ENCODE measurements at places on chromosomes 5 and 9.

GRCh38 chr9:130523921-130524320 lies 55.5 kb upstream of the FUBP3 start:
- DNase-seq, result no peak

GRCh38 chr9:15915711-15916110 lies 362.9 kb downstream of the CCDC171 start:
- DNase-seq, result no peak

DNA sequence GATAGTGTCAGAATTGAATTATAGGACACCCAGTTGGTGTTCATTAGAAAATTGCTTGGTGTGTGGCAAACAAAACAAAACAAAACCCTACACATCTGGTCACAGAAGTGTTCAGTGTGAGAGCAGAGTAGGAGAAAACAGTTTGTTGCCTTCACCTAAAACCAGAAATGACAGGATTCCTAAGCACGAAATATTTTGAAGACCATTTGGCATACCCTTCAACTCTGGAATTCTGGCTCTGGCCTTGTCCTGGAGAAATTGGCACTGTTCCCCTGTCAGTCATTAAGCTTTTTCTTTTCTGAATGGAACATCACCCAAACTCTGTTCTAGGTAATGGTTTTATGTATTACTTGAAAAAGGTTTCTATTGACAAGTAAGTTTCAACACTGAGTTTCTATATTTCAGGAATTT lies 110.2 kb upstream of the PCA3 start:
- no peak for DNase-seq

GRCh38 chr5:39854771-39855410 lies 430.1 kb upstream of the DAB2 start:
- DNase-seq, result no peak

DNA sequence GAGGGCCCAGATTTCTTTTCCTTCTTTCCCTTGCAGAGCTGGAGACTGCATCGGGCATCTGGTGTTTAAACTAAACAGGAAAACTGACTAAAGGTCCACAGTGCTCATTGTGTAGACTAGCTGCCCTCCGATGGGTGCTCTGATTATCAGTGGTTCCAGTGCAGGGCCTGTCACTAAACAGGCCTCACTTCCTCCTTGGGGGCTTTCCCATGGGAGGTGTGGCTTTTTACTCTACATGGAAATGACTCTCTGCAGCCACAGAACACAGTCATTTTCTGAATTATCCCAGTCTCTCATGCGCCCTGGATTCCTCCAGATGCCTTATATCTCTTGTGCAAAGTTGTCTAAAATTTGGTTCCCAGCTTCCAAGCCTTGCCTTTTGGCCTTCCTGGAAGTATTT lies 199.2 kb downstream of the TRIO start:
- DNase-seq, result no peak

DNA sequence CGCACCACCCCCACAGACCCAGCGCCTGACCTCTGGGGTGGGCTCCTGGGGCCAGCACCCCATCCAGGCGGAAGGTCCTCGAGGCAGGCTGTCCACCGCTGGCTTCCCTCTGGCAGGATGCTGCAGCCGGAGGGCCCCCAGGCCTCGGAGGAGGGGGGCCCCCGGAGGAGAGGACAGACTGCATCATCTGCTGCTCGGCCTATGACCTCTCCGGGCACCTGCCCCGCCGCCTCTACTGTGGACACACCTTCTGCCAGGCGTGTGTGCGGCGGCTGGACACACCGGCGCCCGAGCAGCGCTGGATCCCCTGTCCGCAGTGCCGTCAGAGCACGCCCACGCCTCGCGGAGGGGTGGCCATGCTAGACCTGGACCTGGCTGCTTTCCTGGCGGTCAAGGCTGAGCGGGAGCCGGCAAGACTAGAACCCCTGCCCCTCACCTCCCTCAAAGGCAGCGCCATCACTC lies 1.2 kb downstream of the RNF224 start:
- no peak for DNase-seq

DNA sequence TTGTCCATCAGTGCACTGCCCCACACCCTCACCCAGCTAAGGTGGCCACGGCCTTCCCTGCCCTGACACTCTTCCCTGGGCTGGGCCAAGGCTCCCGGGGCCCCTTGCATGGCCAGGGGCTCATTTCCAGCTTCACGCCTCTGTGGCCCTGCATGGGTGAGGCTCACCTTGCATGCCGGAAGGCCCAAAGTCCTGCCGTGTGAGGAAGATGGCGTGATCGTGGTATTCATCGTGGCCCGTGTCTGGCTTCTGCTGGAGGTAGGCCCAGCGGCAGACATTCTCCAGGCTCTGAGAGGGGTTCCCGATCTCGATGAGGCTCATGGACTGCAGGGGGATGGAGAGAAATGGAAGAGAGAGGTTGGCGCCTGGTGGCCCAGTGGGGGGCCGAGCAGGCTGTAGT lies 98.4 kb downstream of the ZNF354C start:
- no peak for DNase-seq

DNA sequence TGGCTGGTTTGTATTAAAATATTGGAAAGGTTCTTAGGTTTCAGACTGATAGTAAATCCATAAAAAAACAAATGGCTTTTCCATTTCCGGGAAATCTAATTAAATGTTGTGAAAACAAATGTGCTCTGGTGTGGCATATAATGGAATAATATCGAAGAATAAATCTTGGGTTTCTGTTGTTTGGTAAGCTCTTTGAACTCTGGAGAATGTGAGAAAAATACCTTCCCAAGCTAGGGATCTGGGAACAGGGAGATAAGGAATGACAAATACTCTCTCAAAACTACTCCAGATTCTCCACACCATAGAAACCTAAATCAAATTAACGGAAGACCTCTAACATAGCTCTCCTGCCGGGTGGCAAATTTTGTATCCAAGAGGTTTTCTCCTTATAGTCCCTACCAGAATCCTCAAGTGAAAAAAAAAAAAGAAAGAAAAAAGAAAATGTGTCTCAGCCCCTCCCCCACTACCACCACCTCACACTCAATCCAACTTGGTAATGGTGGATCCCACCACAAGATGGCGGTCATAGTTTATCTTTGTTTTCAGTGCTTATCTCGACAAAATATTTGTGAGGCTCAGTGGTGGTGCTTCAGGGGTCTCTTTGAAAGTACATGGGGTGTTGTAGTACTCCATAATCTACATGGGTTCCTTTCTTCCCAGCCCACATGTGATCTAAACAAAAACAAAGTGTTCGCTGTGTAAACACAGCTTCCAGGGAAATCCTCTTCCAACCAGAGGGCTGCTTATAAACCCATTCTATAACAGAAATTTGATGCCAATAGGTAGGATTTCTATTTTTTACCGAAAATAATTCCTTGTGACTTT lies 54.5 kb upstream of the FST start:
- DNase-seq, result peak; percentile 50

- DNase-seq, result no peak
Measured at GRCh38 chr9:111108946-111109345, 70.7 kb upstream of the LPAR1 start.

- peak; percentile 55 for DNase-seq
Measured at GRCh38 chr9:75866273-75866871, 24.1 kb upstream of the PCSK5 start.

DNA sequence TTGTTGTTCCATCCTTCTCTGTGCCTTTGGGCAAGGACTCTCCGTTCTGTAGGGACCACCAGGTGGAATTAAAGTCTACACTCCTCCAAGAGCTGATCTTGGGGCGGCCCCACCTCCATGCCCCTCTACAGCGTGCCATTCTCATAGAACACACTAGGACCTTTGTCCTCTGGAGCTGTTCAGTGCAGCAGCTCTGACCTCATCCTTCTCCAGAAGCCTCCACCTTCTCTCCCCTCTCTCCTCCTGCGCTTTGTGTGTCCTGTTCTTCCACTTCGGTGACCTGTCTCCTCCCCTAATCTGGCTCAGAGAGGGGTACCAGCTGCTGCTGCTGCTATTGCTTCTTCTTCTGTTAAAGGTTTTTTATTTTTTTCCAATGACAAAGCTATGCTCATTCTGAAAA lies 1.8 kb upstream of the MACROH2A1 start:
- DNase-seq, result no peak

DNA sequence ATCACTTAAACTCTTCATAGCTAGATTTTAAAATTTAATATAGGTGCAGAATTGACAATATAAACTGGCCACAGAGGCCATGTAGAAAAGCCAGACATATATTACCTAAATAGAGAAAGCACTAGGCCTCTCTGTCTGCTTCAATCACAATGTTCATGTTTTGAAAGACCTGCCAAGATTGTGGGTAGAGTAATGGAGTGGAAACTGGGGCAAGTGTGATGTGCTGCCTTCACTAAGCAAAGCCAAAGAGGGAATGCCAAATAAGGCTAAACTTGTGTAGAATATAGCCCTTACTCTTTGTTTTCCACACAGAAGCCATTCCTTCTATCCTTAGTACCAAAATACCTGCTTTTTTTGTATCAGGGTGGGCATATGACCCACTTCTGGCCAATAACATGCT lies 15.1 kb upstream of the ISOC1 start:
- DNase-seq, result no peak

DNA sequence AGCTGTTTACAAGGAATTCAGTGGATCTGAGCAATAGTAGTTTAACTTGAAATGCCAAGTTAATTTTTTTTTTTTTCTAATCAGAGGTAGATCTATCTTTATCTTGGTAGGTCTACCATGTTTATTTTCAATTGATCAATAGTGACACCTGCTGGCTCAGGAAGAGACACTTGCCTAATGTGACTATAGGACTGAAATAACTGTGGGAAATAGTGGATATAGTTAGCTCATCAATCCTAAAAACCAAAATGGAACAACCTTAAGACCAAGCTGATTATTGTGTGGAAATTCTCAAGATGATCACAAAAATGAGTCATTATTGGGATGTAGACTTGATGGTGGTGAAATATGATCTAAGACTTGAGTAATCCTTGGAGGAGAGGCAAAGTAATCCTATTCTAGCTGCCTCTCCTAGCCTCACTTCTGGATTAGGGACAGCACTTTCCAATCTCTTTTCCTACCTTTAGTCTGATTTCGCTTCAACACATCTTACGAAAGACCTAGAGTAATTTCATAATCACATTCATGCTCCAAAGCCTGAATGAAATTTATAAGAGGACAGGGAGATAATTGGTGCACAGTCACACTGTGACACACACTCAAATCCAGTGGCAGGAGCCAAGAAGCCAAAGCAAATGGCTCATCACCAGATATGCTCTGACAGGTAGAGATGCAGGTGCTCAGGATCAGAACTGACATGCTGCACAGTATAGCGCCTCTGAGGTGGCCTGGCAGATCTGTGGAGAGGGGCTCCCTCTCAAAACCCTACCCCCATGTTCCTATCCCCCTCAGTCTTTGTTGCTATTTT lies 156.3 kb downstream of the HMHB1 start:
- DNase-seq, result no peak

GRCh38 chr5:145975361-145976066 lies 39.1 kb downstream of the SH3RF2 start:
- no peak for DNase-seq

- DNase-seq, result no peak
Measured at GRCh38 chr5:150146862-150147601, 8.6 kb downstream of the PDGFRB start.

GRCh38 chr5:76125346-76125745 lies 42.2 kb downstream of the SV2C start:
- no peak for DNase-seq

DNA sequence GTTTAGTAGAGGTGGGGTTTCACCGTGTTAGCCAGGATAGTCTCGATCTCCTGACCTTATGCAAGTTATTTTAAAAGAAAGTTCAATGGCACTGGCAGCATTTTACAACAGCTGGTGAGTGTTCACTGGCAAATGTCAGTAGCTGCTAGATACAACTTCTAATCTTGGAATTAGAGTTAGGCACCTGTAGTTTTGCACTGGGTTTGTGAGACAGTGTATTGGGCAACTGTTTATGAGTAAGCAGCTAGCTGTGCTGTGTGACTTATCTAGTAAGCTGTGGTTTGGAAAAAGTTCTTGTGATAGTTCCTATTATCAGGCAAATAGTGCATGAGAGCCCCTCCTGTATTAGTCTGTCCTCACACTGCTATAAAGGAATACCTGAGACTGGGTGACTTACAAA lies 61.5 kb downstream of the UBE2QL1 start:
- DNase-seq, result no peak

GRCh38 chr5:120465436-120465961 lies 1.4 kb downstream of the PRR16 start:
- DNase-seq, result no peak

DNA sequence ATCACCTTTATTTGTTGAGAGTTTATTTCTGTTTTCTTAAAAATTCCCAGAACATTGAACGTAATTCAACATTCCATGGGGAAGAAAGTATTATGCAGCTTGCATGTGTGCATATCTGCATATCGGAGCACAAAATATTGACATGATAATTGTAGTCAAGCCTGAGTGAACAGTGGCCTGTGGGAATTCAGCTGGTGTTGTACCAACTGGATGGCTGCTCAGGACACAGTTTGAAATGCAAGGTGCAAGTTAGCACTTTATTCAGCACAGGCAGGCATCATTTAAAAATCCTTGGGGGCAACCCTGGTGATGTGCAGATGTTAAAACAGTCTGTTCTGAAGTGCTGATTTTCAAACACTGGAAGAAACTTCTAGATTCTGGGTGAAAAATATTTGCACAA lies 82.4 kb downstream of the CNTLN start:
- no peak for DNase-seq

GRCh38 chr9:104869811-104870210 lies 58.1 kb downstream of the ABCA1 start:
- no peak for DNase-seq

DNA sequence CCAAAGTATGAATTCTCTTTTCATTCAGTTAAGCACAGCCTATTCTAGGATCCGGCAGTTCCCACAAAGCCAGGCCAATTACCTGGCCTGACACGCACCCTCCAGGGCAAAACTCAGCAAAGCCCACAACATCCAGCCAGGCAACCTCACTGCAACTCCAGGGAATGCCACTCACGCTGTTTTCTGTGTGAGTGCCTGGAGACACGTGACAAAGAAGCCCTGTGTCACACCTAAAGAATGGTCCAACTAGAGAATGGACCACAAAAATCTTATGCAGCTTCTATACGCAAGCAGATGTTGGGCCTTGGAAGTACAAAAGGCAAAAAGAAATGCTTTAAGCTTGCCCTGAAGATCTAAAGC lies 20.2 kb downstream of the RETREG1 start:
- no peak for DNase-seq

- no peak for DNase-seq
Measured at GRCh38 chr5:143148771-143149170, 254.7 kb downstream of the NR3C1 start.
